Testis (tissue), 5 donors: ENCODE measurements at places on chromosomes 6 and 20.

DNA sequence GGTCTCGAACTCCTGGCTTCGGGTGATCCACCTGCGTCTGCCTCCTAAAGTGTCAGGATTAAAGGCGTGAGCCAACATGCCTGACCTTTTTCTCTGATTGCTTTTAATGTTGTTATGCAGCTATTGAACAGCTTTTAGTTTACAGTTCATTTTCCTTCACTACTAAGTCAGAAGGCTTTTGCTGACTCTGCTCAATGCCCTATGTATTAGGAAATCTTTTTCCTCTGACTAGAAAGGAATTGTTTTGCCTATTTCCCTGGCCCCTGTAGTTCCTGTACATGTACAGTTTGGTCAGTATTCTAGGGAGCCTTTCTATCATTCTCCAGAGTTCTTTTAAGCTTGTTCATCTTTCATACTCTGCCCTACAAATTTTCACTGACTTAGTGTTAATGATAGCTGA, 280.2 kb downstream of the CDKAL1 start:
- H3K27me3 ChIP-seq, result no peaks in the 10 kb centered on the region
- no peak overlapping the region for H3K4me3 ChIP-seq
- H3K4me1 ChIP-seq, result no peaks in the 10 kb centered on the region
- DNase-seq, result no peak

DNA sequence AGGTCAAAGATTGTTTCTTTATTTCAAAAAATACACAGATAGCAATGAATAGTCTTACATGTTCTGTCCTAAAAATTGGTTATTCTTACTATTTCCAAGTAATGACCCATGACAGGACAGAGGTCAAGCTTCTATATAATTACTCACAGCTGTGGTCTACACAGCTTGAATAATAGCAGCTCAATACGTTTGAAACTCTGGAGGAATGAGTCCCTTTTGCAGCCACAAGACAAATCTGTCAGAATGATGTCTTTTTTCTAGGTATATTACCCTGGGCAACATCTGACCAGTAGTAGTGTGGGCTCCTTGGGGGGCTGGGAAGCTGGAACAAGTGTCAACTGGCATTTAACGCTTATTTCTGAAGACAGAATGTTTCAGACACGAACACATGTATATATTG, 84.9 kb upstream of the HTR1B start:
- no peaks in the 10 kb centered on the region for H3K36me3 ChIP-seq
- H3K27me3 ChIP-seq, result no peaks in the 10 kb centered on the region
- no peaks in the 10 kb centered on the region for H3K4me1 ChIP-seq
- DNase-seq, result no peak
- no peak overlapping the region for H3K27ac ChIP-seq

- H3K4me1 ChIP-seq, result peaks cover 7% of the 10 kb centered on the region
- H3K27me3 ChIP-seq, result no peaks in the 10 kb centered on the region
- H3K27ac ChIP-seq, result peak overlapping the region; percentile 48
- no peaks in the 10 kb centered on the region for H3K36me3 ChIP-seq
Observed at GRCh38 chr20:49593466-49594142, 25.7 kb upstream of the PTGIS start.

GRCh38 chr20:6295867-6296256, 173.0 kb upstream of the FERMT1 start:
- H3K27me3 ChIP-seq, result no peaks in the 10 kb centered on the region
- no peaks in the 10 kb centered on the region for H3K36me3 ChIP-seq
- no peak overlapping the region for H3K4me3 ChIP-seq
- no peaks in the 10 kb centered on the region for H3K4me1 ChIP-seq

- no peak for DNase-seq
- H3K36me3 ChIP-seq, result no peaks in the 10 kb centered on the region
- H3K4me1 ChIP-seq, result peaks cover 40% of the 10 kb centered on the region
- H3K4me3 ChIP-seq, result no peak overlapping the region
Observed at GRCh38 chr6:125812394-125813292, 21.9 kb downstream of the NCOA7 start.

DNA sequence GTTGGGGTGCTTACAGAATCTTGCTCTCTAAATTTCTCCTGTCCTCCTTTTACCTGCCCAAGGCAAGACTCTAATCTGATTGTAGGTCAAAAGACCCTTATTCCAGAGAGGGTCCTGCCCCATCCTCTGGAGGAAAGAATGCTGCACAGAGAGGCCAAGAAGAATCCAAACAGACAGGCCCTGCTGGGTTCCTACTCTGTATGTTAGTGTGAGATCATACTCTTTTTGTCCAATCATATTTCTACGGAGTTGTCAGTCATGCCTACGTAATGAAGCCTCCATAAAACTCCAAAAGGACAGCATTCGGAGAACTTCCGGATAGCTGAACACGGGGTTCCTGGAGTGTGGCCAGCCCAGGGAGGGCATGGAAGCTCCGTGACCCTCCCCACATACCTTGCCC, 50.5 kb downstream of the VEGFA start:
- no peaks in the 10 kb centered on the region for H3K27me3 ChIP-seq
- H3K27ac ChIP-seq, result no peak overlapping the region
- H3K4me1 ChIP-seq, result no peaks in the 10 kb centered on the region
- no peak overlapping the region for H3K4me3 ChIP-seq

- peaks cover 5% of the 10 kb centered on the region for H3K4me1 ChIP-seq
- H3K4me3 ChIP-seq, result no peak overlapping the region
- H3K27me3 ChIP-seq, result no peaks in the 10 kb centered on the region
Observed at GRCh38 chr6:162854734-162855191, 127.0 kb downstream of the PACRG start.

DNA sequence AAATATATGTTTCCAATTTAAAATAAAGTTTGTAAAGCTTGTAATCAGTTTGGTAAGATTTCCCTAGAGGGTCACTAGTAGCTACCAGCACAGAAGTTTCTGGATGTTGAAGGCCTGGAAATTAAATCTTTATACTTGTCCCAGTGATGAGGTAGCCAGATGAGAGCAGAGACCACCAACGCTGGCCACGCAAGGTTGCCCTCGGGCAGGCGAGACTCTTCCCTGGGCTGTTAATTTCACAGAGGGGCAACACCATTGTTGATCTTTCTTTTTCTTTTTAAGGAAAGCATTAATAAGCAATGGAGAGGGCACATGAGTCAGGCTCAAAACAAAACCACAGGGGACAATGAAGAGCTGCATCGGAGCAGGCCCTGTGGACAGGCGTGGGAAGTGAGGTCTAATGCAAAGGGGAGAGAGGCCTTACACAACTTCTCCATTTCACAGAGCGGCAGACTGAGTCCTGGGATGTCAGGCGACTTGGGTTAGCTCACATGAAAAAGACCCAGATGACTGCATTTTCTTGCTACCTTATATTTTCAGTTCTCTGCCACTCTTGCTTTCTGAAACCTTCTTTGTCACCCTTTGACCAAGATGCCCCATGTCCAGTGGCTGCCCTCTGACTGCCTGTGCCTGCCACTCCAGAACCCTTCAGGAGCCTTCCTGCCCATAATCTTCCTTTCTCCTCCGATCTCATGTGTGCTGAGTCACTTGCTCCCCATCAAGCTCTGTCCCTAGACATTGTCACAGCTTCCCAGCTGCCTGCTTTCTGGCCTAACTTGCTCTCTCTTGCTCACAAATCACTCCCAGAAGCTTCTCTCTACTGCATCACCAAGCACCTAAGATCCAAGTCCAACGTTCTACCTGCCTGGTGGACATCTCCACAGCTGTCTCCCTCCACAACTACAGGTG, 107.7 kb upstream of the CDYL start:
- H3K36me3 ChIP-seq, result no peaks in the 10 kb centered on the region
- H3K4me3 ChIP-seq, result no peak overlapping the region
- H3K4me1 ChIP-seq, result no peaks in the 10 kb centered on the region
- H3K27ac ChIP-seq, result no peak overlapping the region
- DNase-seq, result no peak

- H3K27ac ChIP-seq, result no peak overlapping the region
- DNase-seq, result no peak
- no peak overlapping the region for H3K4me3 ChIP-seq
Observed at GRCh38 chr6:81997090-81997926, 244.8 kb upstream of the TENT5A start.
